Kidney tubule cell (primary cell): ENCODE measurements at places on chromosomes 4 and X.

DNA sequence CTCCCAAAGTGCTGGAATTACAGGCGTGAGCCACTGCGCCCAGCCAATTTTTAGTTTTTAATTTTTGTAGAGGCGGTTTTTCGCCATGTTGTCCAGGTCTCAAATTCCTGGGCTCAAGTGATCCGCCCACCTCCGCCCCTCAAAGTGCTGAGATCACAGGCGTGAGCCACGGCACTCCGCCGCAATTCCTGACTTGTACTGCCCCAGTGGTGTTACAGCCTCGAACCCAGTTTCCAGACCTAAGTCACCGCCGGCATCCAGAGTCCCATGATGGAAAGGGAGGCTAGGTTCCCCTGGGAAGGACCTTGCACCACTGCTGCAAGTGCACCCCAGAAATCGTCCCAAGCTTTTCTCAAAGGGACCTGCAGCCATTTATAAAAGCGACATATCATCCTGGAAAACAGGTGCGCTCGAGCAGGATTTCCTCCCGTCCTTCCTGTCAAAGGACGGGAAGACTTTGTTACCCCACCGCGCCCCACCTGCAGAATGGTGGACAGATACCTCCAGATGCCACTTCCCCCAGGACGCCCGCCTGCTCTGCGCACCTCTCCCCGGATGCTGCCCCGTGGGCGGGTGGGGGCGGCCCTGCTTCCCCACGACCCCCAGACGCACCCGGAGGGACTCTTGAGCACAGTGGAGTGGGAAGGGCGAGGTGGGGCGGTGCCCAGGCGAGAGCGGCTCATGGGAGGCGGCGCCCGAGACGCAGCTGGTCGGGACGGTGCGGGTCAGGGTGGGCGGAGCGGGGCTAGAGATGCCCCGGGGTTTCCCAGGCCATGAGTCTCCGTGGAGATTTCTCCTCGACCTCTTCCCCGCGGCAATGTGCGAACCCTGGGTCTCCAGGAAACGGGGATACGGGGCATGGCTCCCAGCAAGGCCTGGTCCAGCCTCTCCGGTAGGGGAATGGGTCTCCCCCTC is 947 bp upstream of the RPL10 start:
- peak; percentile 79 for DNase-seq

DNA sequence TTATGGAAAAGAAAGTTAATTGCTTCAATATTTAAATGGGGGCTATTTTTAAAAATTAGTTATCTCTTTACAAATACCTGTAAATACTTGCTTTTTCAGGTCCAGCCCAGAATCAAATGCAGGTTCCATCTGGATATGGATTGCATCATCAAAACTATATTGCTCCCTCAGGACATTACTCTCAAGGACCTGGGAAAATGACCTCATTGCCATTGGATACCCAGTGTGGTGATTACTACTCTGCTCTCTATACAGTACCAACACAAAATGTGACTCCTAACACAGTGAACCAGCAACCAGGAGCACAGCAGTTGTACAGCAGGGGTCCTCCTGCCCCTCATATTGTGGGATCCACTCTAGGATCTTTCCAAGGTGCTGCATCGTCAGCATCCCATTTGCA is 29.2 kb downstream of the SEC24B start:
- no peak for DNase-seq

DNA sequence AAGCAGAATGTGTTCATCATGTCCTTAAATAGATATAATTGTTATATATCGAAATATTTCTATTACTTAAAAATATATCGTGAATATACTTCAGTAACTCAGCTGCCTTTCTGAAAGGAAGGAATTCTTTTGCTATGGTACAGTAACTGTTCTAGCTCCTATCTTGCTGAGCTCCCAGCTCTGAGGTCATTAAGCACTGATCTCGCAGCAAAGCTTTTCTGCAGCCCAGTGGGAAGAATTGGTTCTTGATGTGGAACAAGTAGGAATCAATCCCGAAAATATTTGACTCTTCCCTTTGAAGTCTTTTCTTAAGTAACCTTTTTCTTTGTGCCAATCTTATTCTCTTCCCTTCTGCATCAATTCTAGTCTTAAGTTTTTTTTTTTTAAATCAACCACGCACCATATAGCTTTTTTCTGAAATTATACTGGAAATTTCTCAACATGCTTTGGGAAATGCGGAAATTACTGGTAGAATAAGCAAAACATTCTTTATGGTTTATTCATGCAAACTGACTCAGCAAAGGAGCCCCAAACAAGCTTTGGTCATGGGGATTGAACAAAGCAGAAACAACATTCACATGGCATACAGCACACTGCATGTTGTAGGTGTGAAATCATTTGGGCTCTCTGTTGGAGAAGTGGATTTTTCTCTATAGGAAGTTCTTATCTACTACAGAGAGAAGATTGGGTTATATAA is 428.9 kb upstream of the GNPDA2 start:
- DNase-seq: peak; percentile 36

DNA sequence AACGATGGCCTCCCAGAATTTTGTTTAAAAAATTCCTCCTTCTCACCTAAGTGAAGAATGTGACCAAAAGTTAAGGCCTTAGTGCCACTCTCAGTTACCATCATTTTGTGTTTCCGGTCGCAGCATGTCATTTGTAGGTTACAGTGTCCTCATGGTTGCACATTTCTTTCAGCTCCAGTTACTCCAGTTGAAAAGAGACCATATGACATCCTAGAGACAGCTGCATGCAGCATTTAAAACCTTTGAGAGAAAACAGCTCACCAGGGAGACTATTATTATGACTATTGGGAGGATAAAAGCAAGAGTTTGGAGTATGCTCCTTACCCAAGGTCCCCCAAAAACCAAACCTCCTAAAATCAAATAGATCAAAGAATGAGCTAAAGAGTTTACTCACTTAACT is 45.8 kb downstream of the MGARP start:
- no peak for DNase-seq

DNA sequence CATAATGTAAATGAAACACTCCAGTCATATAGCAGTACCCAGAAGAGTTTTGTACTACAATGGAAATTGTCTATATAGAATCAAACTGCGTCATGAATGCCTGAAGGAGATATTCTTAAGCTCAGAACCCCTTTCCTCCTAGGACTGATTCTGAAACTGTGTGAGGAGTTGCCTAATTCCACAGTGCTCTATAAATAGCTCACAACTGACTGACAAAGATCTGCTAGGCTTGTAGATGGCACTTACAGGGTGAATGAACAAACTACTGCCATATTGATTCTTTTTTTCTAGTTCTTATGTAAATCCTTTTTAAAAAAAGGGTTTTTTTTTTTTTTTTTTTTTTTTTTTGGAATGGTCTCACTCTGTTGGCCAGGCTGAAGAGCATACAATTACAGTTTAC is 30.1 kb upstream of the UGT2B17 start:
- no peak for DNase-seq

GRCh38 chr4:169315530-169316343 is 45.0 kb upstream of the SH3RF1 start:
- peak; percentile 39 for DNase-seq

GRCh38 chr4:8544282-8544681 is 35.9 kb upstream of the GPR78 start:
- no peak for DNase-seq
